ENCODE measurements at places on chromosomes 3 and 15. TPM values are rescaled to one million over a fixed set of nuclear protein-coding genes. Genes with fewer than 3 reads are reported as not detected.

GRCh38 chr15:82952158-82953081 lies at the start of gene HOMER2:
TSS of gene HOMER2 (minus strand) at chr15:82952720. CDS start at chr15:82952535, 185 bp downstream.
- H3K36me3 ChIP-seq = peaks cover 1% of the 10 kb centered on the region
- H3K4me3 ChIP-seq = peak within 1 kb of the TSS; percentile 68
- H3K27me3 ChIP-seq = peaks cover 5% of the 10 kb centered on the region
- H3K27ac ChIP-seq = no peak within 1 kb of the TSS
- peaks cover 2% of the 10 kb centered on the region for H3K4me1 ChIP-seq

DNA sequence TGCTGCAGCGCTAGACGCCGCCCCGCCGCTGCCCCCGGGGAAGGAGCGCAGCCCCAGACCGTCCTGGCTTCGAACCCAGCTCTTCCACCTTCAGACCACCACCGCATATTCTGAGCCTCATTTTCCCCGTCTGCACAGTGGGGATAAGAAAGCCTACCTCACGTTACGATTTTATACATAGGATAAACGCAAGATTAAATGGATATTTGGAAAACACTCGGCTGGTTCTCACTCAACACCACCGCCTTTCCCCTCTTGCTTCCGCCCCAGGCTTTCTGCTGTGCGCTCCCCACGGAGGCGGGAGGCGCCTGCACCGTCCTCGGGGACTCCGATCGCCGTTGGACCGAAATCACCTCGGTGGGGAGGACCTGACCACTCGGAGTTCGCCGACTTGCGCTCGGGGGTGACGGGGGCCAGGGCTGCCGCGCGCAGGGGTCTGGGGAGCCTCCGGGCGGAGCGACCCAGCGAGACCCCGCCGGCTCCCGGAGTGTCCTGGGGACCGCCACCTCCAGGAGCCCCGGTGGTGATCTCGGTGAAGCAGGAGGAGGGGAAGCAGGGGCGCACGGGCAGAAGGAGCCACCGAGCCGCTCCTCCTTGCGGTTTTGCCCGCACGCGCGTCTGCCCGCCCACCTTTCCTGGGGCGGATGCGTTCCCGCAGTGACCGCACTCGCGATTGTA lies 4.0 kb downstream of the FBXL22 start:
- peaks cover 24% of the 10 kb centered on the region for H3K4me1 ChIP-seq
- peak; percentile 27 for DNase-seq
- H3K27ac ChIP-seq = peak overlapping the region; percentile 87
- H3K4me3 ChIP-seq = peak overlapping the region; percentile 87

DNA sequence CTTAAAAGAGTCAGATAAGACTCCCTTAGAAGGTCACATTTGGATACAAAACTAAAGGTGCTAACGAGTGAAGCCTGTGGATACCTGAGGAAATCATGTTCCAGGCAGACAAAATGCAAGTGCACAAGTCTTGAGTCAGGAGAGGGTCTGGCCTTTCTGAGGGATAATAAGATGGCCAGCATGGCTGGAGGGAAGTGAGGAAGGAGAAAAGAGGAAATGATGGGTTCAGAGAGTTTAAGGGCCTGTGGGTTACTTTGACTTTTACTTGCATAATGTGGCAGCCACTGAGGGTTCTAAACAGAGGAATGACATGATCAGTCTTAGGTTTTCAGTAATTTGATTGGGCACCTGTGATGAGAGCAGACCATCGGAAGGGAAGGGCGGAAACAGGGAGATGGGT lies 3.5 kb upstream of the ROPN1B start:
- H3K4me1 ChIP-seq = no peaks in the 10 kb centered on the region
- H3K27ac ChIP-seq = no peak overlapping the region
- no peaks in the 10 kb centered on the region for H3K36me3 ChIP-seq
- peaks cover 15% of the 10 kb centered on the region for H3K27me3 ChIP-seq
- H3K4me3 ChIP-seq = no peak overlapping the region

The ADCY5 gene
- total RNA-seq = 33.8 TPM

- DNase-seq = no peak
- no peak overlapping the region for H3K4me3 ChIP-seq
- no peak overlapping the region for H3K27ac ChIP-seq
- H3K36me3 ChIP-seq = no peaks in the 10 kb centered on the region
- H3K27me3 ChIP-seq = peaks cover 36% of the 10 kb centered on the region
- H3K4me1 ChIP-seq = no peaks in the 10 kb centered on the region
These were observed 22.2 kb upstream of the MAGEF1 start for GRCh38 chr3:184733971-184734608.

DNA sequence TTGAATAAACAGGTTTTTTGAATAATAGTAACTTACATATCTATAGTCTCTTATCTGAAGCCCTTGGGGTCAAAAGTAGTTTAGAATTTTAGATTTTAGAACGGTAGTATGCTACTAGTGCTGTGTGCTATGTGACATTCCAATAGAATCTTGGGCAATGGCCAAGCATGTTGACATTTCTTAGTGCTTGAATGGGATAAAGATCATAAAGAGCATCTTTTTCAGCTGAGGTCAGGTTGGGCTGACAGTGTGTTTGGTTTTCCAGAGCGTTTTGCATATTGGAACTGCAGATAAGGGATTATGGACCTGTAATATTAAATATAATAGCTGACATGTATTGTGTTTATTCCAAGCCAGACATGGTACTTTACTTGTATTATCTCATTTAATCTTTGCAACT lies 32.1 kb downstream of the CNTN4 start:
- no peak overlapping the region for H3K4me3 ChIP-seq
- H3K36me3 ChIP-seq = no peaks in the 10 kb centered on the region
- H3K27ac ChIP-seq = no peak overlapping the region
- DNase-seq = no peak

DNA sequence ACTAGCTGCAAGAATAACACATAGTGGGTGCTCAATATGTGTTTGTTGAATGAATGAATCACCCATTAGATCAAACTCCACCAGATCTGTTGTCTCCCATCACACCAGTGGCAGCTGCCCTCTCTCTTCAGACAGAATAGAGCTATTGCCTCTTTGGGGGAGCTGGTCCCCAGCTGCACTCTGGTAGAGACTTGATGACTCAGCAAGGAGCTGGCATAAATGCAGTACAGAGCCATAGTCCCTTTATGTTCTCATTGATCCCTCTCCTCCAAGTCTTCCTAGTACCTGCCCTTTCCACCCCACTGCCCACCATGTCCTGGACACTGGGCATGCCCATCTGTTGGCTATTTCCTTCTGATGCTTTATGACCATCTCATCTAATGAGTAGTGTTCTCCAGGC lies 361.9 kb downstream of the LRTM1 start:
- H3K4me1 ChIP-seq = no peaks in the 10 kb centered on the region
- no peak overlapping the region for H3K4me3 ChIP-seq
- no peaks in the 10 kb centered on the region for H3K27me3 ChIP-seq
- H3K36me3 ChIP-seq = no peaks in the 10 kb centered on the region
- no peak overlapping the region for H3K27ac ChIP-seq

The ROBO2 gene
- total RNA-seq = 83.8 TPM

GRCh38 chr3:46615976-46616375 lies 3.7 kb downstream of the FAM240A start:
- H3K4me3 ChIP-seq = no peak overlapping the region
- H3K27me3 ChIP-seq = peaks cover 18% of the 10 kb centered on the region
- H3K27ac ChIP-seq = no peak overlapping the region
- H3K4me1 ChIP-seq = peaks cover 8% of the 10 kb centered on the region

The MORC1 gene
- total RNA-seq = not detected

The RAD51 gene
- 13.2 TPM for total RNA-seq

The SLC27A2 gene
- total RNA-seq = 10.6 TPM

The CD200R1 gene
- not detected for total RNA-seq

DNA sequence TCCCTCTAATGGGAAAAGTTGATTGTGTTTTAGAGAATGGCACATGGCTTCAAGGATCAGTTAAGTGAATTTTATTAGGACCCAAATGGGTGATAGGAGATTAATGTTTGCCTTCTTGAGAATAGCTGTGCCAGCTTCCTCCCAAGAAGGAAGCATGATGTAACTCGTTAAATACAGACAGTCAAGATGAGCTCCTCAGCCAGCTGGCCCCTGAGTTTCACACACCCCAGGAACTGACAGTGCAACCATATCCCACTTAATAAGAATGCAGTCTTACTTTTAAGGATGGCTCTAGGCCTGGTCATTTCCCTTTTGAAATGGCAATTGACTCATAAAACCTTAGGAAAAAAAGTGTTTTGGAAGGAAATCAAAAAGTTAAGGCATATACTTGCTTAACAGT lies 472.8 kb upstream of the KCNMB2 start:
- H3K27ac ChIP-seq = no peak overlapping the region
- no peaks in the 10 kb centered on the region for H3K27me3 ChIP-seq
- no peaks in the 10 kb centered on the region for H3K36me3 ChIP-seq
- no peak for DNase-seq
- no peak overlapping the region for H3K4me3 ChIP-seq

DNA sequence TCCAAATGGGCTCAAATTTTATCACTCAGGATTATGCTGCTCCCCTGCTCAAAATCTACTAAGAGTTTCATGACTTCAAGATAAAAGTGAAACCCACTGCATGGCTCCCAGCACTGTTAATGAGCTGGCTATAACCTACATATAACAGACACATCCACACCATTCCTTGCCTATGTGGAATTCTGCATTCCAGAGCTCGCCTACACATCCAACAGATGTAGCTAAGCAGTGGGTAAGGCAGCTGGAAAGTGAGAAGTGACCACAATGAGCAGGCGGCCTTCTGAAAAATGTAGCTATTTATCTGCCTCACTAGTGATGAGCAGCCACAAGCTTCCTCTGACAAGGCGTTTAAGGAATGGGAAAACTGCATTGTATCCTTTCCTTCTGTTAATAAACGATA lies 92.0 kb upstream of the TRIM42 start:
- no peak overlapping the region for H3K27ac ChIP-seq
- no peaks in the 10 kb centered on the region for H3K4me1 ChIP-seq
- DNase-seq = no peak

- no peak overlapping the region for H3K4me3 ChIP-seq
- no peak for DNase-seq
- no peak overlapping the region for H3K27ac ChIP-seq
- H3K4me1 ChIP-seq = no peaks in the 10 kb centered on the region
- no peaks in the 10 kb centered on the region for H3K36me3 ChIP-seq
These were observed 54.0 kb downstream of the PLS1 start for GRCh38 chr3:142650001-142650693.

The MYEF2 gene
- 126 TPM for total RNA-seq

The SKOR1 gene
- 0.75 TPM for total RNA-seq

- H3K36me3 ChIP-seq = no peaks in the 10 kb centered on the region
- no peak overlapping the region for H3K27ac ChIP-seq
- no peak overlapping the region for H3K4me3 ChIP-seq
- no peaks in the 10 kb centered on the region for H3K27me3 ChIP-seq
- no peak for DNase-seq
These were observed 57.3 kb upstream of the PPP2R3A start for GRCh38 chr3:135908225-135908624.

GRCh38 chr15:80904998-80905397 lies 84.6 kb downstream of the MESD start:
- no peak overlapping the region for H3K27ac ChIP-seq
- DNase-seq = no peak
- peaks cover 7% of the 10 kb centered on the region for H3K36me3 ChIP-seq

GRCh38 chr3:10581251-10581650 lies 75.9 kb upstream of the ATP2B2 start:
- peaks cover 31% of the 10 kb centered on the region for H3K27me3 ChIP-seq
- H3K36me3 ChIP-seq = no peaks in the 10 kb centered on the region
- no peak overlapping the region for H3K27ac ChIP-seq
- no peak overlapping the region for H3K4me3 ChIP-seq
- no peak for DNase-seq

- H3K36me3 ChIP-seq = no peaks in the 10 kb centered on the region
- DNase-seq = no peak
- H3K27ac ChIP-seq = no peak overlapping the region
- no peaks in the 10 kb centered on the region for H3K4me1 ChIP-seq
- H3K27me3 ChIP-seq = no peaks in the 10 kb centered on the region
These were observed 176.3 kb upstream of the BHLHE40 start for GRCh38 chr3:4802903-4803302.

GRCh38 chr3:22016197-22016596 lies 265.2 kb upstream of the ZNF385D start:
- no peaks in the 10 kb centered on the region for H3K27me3 ChIP-seq
- no peak overlapping the region for H3K4me3 ChIP-seq
- H3K4me1 ChIP-seq = no peaks in the 10 kb centered on the region
- H3K36me3 ChIP-seq = no peaks in the 10 kb centered on the region
- H3K27ac ChIP-seq = no peak overlapping the region

DNA sequence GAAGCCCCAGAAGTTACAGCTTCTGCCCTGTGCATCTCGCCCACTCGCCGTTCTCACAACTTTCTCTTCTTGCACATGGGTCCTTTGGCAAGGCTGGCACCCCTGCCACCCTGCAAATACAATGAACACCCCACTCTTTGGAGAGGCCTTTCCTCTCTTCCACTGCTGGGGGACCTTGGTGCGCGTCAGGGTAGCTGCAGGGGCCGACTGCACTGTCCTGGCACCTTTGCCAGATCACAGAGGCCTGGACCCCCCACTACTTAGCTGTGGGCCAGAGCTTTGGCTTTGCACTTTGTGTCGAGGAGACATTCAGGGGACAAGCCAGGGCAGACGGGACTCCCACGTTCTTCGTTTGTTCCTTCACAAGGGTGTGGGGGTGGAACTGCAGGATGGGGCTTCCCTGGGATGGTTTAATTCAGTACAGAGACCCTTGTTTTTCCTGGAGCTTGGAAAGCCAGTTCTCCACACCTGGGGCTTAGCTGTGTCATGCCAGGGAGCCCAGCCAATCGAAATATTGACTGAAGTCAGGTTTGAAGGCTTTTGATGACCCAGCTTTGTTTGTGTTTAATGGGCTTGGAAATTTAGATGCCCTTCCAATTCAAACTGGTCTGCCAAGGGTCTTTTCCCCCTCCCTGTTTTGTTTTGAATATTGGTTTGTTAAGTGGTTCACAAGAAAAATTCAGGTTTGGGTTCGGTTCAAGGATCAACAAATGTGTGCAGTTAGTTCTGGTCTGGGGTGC lies 256.1 kb upstream of the TLE3 start:
- no peak for DNase-seq
- no peak overlapping the region for H3K27ac ChIP-seq
- peaks cover 41% of the 10 kb centered on the region for H3K27me3 ChIP-seq
- H3K36me3 ChIP-seq = no peaks in the 10 kb centered on the region

DNA sequence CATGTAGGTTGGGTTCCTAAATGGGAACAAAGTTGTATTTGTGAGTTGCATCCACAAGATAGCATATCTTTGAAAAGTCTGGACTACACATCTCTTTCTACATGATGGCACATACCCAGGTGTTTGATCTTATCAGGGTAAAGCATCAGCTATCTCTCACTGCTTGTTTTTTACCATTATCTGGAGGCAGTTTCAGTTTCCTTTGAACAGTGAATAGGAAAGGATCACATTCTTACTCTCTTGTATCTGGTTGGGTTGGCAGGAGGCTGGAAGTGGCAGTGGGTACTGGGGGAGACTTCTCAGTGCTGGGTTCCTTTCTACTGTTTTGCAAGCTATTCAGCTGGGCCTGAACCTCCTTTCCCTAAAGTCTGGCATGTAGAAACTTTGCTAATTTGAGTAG lies 4.1 kb downstream of the CEMIP start:
- H3K27me3 ChIP-seq = peaks cover 55% of the 10 kb centered on the region
- no peak overlapping the region for H3K4me3 ChIP-seq
- no peak overlapping the region for H3K27ac ChIP-seq
- H3K36me3 ChIP-seq = no peaks in the 10 kb centered on the region
- H3K4me1 ChIP-seq = peaks cover 7% of the 10 kb centered on the region

DNA sequence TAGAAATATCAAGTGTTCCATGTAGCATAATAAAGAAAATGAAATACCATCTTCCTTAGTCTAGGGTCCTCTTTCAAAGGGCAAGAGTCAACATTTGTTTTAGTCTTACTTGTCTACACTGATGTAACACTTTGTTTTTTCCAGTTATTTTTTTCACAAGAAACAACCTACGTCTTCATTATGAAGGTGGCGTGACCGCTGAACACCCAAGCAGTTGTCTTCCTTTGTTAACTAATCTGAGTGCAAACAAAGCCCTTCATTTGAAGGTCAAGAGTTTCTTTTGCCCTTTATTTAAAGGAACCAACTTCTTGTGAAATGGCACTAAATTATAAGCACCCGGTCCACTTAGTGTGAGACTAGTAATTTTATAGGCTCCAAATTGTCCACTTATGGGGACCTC lies 73.2 kb downstream of the CD47 start:
- DNase-seq = no peak
- H3K27me3 ChIP-seq = peaks cover 13% of the 10 kb centered on the region
- no peak overlapping the region for H3K27ac ChIP-seq

Data from progenitor cell of endocrine pancreas (in vitro differentiated cells).